ENCODE measurements at places on chromosomes 3 and 15.

GRCh38 chr3:112579697-112580096 lies 17.9 kb downstream of the SLC35A5 start:
- DNase-seq: no peak

DNA sequence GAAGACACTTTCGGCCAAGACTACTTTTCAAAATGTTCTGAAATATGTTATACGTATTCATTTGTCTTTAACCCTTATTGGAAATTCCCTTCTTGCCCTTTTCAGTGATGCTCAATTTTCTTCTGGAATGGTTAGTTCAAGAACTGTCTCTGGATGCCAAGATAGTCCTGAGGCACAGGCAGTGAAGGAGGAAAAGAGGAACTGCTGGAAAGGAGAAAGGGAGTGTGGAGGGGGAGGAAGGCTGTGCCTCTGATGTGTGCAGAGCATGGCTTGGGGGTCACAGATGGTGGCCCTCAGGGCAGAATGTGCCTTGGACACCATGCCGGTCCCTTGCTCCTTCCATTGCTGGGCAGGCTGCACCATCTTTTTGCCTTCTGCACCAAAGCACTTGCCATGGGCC lies 73.7 kb downstream of the CEP63 start:
- no peak for DNase-seq

- no peak for DNase-seq
Measured at GRCh38 chr3:58084166-58084565, 75.9 kb downstream of the FLNB start.

DNA sequence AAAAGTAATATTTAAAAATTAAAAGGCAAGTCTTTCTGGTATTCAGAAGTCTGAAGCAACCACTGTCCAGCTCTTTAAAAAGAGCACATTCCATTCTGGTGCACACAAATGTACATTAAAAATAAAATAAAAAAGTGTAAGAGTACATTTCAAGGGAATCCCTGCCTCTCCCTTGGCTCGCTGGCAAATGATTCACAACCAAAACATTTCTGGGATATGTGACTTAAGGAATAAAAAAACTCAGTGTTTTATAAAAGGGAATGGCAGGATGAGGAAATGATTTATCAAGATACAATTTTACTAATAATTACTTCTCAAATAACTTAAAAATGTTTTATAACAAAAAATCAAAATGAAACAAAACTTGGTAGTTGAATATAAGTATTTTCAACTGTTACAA lies 23.8 kb upstream of the ANXA2 start:
- DNase-seq: no peak

GRCh38 chr3:113895964-113896363 lies 51.8 kb upstream of the ZDHHC23 start:
- DNase-seq: peak; percentile 10

DNA sequence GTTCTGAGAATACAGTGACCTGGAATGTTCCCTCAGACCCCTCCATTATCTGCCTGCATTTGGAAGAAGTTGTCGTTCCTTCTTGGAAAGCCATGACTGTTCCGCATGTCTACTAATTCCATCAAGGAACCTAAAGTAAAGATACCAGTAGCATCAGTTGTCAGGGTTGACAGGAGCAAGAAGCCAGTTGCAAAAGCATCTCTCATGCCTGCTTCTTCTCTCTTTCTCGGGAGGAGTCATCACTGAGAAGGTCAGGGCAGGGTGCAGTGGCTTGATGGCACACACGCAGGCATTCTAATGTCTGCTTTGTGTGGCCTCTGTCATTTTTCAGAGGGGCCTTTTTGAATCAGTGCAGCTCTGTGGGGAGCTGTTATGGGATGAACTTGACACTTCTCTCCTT lies 276.6 kb upstream of the TPM1 start:
- no peak for DNase-seq

GRCh38 chr3:39639344-39640236 lies 169.8 kb upstream of the MYRIP start:
- peak; percentile 93 for DNase-seq

GRCh38 chr3:26438325-26438940 lies 184.1 kb upstream of the LRRC3B start:
- no peak for DNase-seq

All from MV-4-11 (cell line).